ENCODE measurements at places on chromosomes 16 and 17.

DNA sequence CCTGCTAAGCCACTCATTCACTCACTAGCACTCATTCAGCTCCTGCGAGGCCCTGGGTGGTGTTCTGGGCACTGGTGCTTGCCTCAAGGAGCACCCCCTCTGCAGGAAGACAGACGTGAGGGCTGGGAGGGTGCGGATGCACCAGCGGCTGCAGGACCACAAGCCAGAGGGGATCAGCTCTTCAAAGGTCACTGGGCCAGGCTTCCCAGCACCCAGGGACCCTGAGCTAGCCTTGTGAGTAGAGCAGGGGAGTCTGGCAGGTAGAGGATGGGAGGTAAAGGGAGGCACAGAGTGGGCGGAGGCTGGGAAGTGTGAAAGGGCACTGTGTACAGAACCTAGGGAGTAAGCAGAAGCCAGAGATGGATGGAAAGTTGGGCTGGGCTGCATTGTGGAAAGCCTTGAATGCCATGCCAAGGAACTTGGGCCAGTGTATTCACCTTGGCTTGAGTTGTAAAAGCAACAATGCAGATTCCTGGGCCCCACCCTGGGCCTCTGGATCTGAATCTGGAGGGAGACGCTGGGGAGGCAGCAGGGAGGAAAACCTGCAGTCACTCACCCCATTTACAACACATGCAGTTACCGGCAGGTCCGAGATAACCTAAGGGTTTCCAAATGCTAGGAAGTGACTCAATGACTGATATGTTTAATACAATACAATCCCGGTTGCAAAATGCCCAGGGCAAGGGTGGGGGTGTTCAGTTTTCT, 1.7 kb downstream of the IL4R start:
- DNase-seq, result no peak

DNA sequence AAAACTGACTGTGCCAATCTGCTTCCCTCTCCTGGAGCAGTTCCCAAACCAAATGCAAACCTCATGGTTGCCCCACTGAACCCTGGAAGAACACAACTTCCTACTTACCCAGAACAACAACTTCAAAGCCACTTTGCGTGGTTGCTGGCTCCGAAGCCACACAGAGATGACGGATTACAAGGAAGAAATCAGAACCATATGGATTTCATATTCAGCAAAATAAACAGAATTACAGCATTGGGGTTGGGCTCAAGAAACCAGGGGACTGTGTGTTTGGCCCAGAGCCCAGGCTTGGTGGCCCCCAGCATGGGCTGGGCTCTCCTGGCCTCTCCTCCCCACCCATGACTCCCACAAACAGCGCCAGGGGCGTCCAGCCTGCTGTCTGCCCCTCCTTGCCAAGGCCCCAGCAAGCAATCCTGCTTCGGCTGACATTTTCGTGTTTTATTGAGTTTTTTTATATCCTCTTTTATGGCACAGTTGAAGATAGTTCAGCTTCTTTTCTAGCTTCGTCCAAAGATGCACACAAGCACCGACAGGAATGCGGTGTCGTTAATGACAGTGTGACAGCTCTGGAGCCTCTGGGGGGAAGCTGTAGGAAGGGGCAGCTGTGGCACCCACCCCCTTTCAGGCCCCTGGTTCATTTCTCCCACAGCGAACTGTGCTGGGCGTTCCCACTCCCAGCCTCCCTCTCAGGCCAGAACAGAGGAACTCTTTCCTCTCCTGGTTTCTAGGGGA, 137.1 kb downstream of the GAS7 start:
- no peak for DNase-seq

GRCh38 chr17:28443901-28444638, 29.4 kb upstream of the SLC13A2 start:
- no peak for DNase-seq

DNA sequence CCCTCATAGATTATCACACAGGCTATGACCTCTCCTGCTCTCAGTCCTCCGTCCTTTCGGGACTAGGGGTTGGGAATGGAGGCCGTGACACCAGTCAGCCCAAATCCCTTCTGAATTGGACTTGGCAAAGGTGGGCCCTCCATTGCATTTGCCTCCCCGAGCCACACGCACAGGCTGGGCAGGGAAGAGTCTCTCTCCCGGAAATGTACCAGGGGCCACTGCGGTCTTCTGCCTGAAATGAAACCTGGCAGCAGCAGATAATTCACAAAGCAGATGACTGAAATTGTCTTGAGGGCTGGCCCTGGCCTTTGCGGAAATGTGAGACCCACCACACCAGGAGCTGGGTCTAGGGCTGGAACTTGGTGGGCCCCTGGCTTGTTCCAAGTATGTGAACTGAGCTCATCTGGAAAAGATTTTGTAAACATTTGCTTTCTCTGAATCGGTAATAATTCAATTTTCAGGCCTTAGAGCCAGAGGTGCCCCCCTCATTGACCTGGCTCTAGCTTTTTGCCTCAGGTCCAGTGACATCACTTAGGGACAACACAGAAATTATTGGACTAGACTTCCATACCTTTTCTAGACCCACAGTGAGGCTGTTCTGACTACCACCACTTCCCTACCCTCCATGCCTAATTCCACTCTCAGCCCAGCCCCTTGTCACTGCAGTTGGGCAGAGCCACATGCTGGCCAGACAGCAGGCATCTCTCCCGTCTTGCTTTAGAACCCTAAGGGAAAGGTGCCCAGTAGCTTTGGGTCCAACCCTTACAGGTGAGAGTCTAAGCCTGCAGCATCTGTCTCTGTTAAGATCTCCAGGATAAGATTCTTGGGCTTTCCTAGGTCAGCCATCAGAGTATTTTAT, 75.2 kb downstream of the CCDC182 start:
- no peak for DNase-seq

DNA sequence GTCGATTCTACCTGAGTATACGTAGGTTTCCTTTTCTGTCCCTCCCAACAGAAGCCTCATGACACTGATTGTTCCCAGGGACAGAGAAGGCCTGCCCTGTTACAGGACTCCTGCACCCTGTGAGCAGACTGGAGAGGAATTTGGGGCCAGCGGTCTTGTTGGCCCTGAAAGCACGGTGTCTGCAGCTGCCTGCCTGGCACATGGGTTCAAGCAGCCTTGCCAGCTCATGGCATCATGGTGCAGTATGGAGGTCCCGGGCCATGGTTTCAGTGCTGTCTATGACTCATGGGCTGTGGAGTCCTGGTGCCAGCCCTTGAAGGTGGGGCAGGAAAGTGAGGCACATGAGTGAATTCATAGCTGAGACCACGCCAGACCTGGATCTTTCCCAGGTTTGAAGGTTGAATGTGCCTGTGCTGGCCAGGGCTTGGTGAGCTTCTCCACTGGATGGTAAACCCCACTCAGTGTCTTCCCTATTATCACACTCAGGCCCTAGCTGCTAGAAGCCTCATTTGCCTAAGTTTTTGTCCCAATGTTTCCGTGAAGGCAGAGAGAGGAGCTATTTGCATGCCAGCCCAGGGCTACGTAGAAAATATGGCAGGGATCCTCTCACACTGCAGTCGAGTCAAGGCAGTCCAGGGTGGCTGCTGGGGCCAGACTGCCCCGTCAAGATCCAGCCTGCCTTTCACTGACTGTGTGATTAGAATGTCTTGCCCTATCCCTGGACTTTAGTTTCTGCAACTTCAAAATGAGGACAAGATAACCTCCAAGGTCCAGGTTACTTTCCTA, 277.2 kb upstream of the CCL2 start:
- no peak for DNase-seq

- DNase-seq, result no peak
Observed at GRCh38 chr16:5228369-5228768, 130.8 kb upstream of the EEF2KMT start.

GRCh38 chr16:78897299-78897698, 703.2 kb downstream of the MAF start:
- no peak for DNase-seq

- DNase-seq, result no peak
Observed at GRCh38 chr16:10408824-10409381, 23.0 kb downstream of the ATF7IP2 start.

GRCh38 chr16:85656351-85657266, 32.1 kb downstream of the GINS2 start:
- DNase-seq, result no peak

DNA sequence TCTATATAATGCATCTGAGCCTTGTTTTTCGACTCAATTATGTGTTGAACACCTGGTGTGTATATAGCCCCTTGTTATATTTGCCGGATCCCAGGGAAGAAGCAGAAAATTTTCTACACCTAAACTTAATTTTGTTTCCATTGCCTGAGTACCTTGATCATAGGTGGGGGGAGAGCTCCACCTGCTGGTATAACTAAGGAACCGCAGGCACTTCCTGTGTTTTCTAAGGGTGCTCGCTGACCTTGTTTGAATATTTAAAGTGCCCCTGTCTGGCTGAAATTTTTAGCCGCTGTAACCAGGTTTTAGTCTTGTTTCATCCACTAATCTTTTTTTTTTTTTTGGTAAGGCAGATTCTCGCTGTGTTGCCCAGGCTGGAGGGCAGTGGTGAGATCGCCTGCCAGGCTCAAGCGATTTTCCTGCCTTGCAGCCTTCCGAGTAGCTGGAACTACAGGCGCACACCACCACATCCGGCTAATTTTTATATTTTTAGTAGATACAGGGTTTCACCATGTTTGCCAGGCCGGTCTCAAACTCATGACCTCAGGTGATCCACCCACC, 6.5 kb upstream of the NUBP1 start:
- no peak for DNase-seq

Data from amygdala (tissue), 56 donors.